Epithelial cell of proximal tubule (primary cell): ENCODE measurements at places on chromosomes 5 and 9. TPM values are rescaled to one million over a fixed set of nuclear protein-coding genes. Genes with fewer than 3 reads are reported as not detected.

PTPN3 gene
- total RNA-seq = 33.0 and 53.0 TPM in 2 replicates

- DNase-seq = no peak
Observed at GRCh38 chr9:103669296-103669695, 424.8 kb upstream of the SMC2 start.

- DNase-seq = no peak
Observed at GRCh38 chr5:157545610-157546310, 29.8 kb downstream of the ADAM19 start.

GRCh38 chr5:173629628-173630027, 13.2 kb upstream of the BOD1 start:
- no peak for DNase-seq

SMIM3 gene
- 8.8 and 9.5 TPM in 2 replicates for total RNA-seq

SLC34A1 gene
- not detected in 2 replicates for total RNA-seq

DNA sequence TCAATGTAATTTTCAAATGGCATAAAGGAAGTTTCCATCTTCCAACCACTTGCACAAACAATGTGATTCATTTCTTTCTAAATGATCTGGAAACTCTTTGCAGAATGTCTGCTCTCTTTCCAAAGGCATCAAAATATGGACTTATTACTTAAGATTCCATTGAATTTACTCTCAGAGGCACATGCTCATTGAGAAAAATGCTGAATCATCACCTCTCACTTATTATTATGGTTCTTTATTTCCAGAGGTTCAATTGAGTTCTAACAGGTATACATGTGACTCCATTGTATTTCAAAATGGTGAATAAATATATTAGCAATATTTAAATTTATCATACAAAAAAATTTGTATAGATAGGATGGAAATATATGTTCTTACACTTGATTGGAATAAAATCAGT, 1140.6 kb downstream of the EFNA5 start:
- no peak for DNase-seq
